ENCODE measurements at places on chromosomes 11 and 22.

DNA sequence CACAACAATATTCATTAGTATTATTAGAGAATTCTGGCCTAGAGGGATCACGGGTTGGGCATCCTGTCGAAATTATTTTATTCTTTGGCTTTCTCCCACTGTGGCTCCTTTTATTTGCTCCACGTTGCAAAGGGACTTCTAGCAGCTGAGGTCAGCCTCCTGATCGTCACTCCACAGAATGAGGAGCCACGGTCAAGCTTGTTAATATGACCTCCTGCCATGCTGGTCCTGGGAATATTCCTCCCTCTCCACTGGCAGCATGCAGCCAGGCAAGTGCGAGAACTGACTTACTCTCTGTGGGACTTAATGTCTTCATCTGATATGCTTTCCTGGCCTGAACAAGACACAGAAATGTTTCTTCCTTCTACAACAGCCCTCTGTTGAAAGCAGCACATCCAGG, 20.9 kb downstream of the POU2AF3 start:
- no peak for DNase-seq
- peaks cover 6% of the 10 kb centered on the region for H3K4me1 ChIP-seq
- no peak overlapping the region for H3K4me3 ChIP-seq
- no peak overlapping the region for H3K27ac ChIP-seq
- no peaks in the 10 kb centered on the region for H3K27me3 ChIP-seq
- H3K36me3 ChIP-seq, result no peaks in the 10 kb centered on the region

- H3K36me3 ChIP-seq, result no peaks in the 10 kb centered on the region
- H3K27me3 ChIP-seq, result no peaks in the 10 kb centered on the region
- peaks cover 8% of the 10 kb centered on the region for H3K4me1 ChIP-seq
- H3K4me3 ChIP-seq, result no peak overlapping the region
Observed at GRCh38 chr11:10232756-10233155, 61.3 kb downstream of the SBF2 start.

GRCh38 chr11:30984442-30984816, 385.1 kb downstream of the DCDC1 start:
- H3K4me3 ChIP-seq, result no peak overlapping the region
- H3K27ac ChIP-seq, result no peak overlapping the region
- H3K27me3 ChIP-seq, result no peaks in the 10 kb centered on the region
- H3K36me3 ChIP-seq, result no peaks in the 10 kb centered on the region
- no peaks in the 10 kb centered on the region for H3K4me1 ChIP-seq

- peaks cover 38% of the 10 kb centered on the region for H3K4me1 ChIP-seq
- H3K27me3 ChIP-seq, result no peaks in the 10 kb centered on the region
- H3K27ac ChIP-seq, result peak overlapping the region; percentile 95
- peaks cover 52% of the 10 kb centered on the region for H3K36me3 ChIP-seq
- peak overlapping the region; percentile 85 for H3K4me3 ChIP-seq
- DNase-seq, result no peak
Observed at GRCh38 chr11:65120831-65121230, 1.1 kb downstream of the FAU start.

GRCh38 chr11:124190298-124191139, 7.4 kb downstream of the OR10D3 start:
- H3K4me3 ChIP-seq, result no peak overlapping the region
- H3K27ac ChIP-seq, result no peak overlapping the region
- no peaks in the 10 kb centered on the region for H3K27me3 ChIP-seq
- no peak for DNase-seq
- no peaks in the 10 kb centered on the region for H3K36me3 ChIP-seq
- no peaks in the 10 kb centered on the region for H3K4me1 ChIP-seq

DNA sequence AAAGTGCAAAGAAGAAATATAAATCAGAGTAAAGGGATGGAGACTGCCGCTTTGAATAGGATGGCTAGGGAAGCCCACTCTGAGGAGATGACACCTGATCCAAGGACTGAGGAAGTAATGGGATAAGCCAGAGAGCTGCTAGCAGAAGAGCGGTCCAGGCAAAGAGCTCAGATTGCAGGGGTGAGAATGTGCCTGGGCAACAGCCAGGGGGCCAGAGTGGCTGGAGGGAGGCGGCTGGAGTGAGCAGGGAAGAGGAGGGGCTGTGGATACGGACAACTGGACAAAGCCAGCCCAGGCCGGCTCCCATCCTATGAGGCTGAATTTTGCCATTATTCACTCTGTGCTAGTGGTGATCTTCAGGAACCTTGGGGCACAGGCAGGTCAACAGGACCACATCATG, 360.3 kb upstream of the SYN3 start:
- no peak overlapping the region for H3K4me3 ChIP-seq
- DNase-seq, result no peak

GRCh38 chr11:102391549-102392237, 44.7 kb downstream of the BIRC2 start:
- no peaks in the 10 kb centered on the region for H3K27me3 ChIP-seq
- H3K4me3 ChIP-seq, result no peak overlapping the region
- H3K36me3 ChIP-seq, result no peaks in the 10 kb centered on the region
- no peaks in the 10 kb centered on the region for H3K4me1 ChIP-seq
- DNase-seq, result no peak
- H3K27ac ChIP-seq, result no peak overlapping the region

GRCh38 chr11:125140233-125140632, 24.3 kb upstream of the PKNOX2 start:
- H3K4me3 ChIP-seq, result no peak overlapping the region
- DNase-seq, result no peak
- peaks cover 14% of the 10 kb centered on the region for H3K27me3 ChIP-seq
- no peaks in the 10 kb centered on the region for H3K4me1 ChIP-seq
- no peak overlapping the region for H3K27ac ChIP-seq

DNA sequence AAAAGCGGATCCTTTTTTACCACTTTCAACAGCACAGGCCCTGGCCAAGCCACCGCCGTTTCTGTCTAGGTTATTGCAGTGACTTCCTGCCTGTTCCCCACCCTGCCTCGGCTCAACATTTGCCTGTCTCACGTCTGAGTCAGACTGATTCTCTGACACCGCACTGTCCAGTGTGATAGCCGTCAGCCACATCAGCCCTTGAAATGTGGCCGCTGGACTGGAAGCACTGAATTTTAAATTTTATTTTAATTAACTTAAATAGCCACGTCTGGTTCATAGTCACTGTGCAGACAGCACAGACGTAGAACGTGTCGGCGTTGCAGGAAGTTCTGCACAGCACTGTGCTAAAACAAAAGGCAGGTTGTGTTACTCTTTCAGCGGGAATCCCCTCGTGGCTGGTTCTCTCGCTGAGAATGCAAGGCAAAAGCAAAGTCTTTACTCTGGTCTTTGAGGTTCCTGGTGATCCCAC, 56.3 kb upstream of the ADSL start:
- H3K27me3 ChIP-seq, result no peaks in the 10 kb centered on the region
- no peaks in the 10 kb centered on the region for H3K4me1 ChIP-seq

GRCh38 chr11:65849771-65850216, 8.2 kb downstream of the CFL1 start:
- no peaks in the 10 kb centered on the region for H3K4me1 ChIP-seq
- no peak overlapping the region for H3K4me3 ChIP-seq
- no peak for DNase-seq
- H3K27ac ChIP-seq, result no peak overlapping the region
- peaks cover 41% of the 10 kb centered on the region for H3K36me3 ChIP-seq

Measured in heart left ventricle (tissue), 16 donors.